ENCODE measurements at places on chromosomes 5 and 9.
A peak's percentile ranks its signal among the peaks of the same experiment; 100 is the strongest.

DNA sequence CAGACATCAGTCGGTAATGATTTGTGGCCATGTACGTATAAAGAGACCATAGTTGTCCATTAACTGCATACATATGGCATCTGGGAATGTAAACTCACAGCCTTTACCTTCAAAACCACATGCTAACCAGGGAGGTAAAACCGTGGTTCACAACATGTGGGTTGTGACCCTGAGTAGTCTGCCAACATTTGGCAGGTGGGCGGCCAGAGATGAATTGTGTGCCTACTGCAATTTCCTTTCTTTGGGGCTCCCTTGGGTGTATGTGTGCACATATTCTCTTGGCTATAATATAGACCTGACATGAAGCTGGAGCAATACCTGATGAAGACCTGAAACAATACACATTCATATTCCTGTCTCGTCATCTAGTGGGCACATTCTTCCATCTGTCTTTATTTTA is 396.0 kb downstream of the MLLT3 start:
- DNase-seq: no peak

- peak; percentile 50 for DNase-seq
These were observed 121.9 kb upstream of the GRHPR start for GRCh38 chr9:37300620-37301019.

DNA sequence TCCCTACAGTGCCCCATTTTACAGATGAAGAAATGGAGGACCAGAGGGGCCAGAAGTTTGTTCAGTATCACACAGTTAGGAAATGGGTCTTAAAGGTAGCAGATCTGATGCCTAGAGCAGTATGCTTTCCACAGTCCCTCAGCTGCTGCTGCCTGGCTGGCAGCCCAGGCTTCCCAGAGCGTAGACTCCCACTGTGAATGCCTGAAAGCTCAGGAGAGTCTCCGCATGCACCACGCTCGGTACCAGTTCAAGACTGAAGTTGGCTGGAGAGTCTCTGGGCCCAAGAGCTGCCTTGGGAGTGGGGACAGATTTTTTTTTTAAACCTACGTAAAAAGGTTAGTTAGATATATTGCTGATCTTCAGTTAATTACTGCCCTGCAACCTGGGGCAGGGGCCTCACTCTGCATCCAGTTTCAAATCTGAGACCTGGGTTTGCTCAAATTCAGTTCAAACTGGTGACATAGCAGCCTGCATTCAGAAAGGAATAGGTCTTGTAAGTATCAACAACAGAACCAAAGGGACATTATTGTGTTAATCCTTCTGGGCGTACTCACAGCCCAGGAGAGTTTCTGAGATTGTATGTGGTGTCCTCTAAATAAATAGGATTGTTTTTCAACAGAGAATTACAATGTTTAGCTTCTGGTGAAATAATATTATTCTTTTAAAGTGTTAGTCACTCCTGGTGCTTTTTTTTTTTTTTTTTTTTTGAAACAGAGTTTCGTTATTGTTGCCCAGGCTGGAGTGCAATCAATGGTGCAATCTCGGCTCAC is 8.3 kb downstream of the NANS start:
- peak; percentile 61 for DNase-seq

DNA sequence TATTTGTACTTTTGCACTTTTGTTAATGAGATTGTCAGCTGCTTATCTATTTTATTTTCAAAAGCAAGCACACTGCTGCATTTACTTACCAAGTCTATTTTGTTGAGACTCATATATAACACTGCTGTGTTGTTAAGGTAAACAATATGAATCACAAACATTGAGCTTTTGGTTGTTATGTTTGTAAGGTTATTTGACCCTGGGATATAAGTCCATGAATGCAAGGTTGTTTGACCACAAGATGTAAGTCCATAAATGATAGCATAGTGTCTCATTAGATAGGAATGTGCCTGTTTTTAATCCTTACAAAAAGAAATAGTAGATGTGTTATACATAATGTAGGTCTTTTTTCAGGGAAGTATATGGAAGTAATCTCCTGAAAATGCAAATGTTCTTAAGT is 845.9 kb downstream of the CDH9 start:
- DNase-seq: peak; percentile 0

DNA sequence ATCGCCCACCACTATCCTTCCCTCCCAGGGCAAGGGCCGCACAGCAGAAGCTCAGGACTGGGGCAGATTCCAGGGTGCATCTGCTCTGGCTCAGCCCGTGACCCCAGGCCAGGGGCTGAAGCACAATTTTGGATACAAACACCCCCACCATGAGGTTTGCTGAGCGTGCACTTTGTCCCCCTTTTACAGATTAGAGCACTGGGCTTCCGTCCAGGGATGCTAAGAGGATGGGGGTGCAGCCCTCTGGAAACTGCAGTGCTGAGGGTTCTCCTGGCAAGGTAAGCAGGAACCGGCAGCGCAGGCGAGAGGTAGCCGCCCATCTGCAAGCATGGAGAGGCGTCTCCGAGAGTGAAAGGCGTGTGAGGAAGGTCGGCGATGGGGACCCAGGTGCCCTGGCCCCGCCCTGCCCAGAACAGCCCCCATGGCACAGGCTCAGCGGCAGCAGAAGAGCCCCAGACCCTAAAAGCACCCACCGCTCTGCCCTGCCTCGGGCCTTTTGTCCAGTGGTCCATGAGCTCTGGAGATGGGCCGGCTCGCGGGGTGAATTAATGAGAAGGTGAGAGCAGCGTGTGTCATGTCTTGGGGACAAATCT is 54.5 kb upstream of the OLFM1 start:
- no peak for DNase-seq

DNA sequence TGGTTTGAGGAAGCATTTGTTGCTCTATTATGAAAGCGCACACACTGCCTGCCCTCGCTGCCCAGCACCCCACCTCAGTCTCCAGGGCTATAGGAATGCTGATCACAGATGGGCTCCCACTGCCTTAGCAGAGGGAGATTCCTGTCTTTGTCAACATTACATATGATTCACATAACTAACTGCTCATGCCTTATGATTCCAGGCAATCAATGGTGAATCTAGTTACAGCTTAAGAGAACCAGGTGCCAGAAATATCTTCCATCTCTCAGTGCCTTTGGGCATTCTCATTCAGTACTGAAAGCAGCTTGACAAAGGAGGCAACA is 458.9 kb upstream of the C9orf72 start:
- DNase-seq: peak; percentile 40

DNA sequence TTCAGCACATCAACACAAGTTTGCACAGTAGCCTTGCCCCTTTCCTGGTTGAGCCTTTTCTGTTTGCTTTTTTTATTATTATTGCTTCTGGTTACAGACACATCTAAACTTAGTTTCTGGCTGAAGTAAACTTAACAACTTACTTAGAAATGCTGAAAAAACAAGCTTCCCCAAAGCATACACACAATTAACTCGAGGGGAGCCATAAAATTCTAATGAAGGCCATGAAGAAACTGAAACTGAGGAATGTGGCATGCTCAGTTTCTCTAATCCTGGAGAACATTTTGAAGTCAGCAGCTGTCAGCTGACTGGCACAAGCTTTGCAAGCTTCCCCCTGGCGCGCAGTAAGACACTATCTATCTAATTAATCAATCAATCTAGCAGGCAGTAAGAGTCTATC is 3.7 kb downstream of the MYO10 start:
- DNase-seq: no peak

DNA sequence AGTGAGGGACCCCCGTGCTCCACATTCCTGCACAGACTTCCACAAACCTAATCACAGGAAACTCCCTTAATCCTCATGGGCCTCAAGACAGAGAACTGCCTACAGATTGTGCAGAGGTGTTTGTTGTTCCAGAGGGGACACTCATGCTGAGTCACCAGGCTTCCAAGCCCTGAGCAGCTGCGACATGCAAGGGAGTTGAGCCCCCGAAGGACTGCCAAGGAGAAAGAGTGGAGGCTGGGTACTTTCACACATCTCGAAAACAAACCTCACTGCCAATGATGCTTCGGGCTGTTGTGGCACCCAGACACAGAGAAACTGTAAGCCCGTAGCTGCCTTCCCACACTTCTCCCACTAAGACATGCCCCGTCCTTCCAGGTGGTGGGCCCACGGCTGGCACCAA is 480.8 kb downstream of the CDH12 start:
- DNase-seq: no peak

DNA sequence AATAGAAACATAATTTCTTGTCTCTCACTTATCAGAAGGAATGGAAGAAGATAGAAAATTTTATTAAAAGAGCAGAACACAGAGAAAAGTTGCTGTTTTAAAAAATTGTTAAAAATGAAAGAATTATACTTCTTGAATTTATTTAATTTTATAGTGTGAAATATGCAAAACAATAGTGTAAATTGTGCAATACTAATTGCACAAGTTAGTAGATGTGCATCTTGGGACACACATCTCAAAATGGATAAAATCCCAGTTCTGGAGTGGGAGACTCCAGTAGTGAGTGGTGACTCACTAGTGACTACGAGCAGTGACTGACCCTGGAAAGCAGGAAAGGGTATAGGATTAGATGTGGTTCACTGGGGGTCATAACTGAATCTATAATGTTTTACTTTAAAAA is 223.2 kb downstream of the MSX2 start:
- DNase-seq: no peak

GRCh38 chr5:10875201-10875768 is 114.3 kb upstream of the DAP start:
- peak; percentile 38 for DNase-seq

- no peak for DNase-seq
These were observed 124.1 kb upstream of the RETREG1 start for GRCh38 chr5:16740811-16741392.

DNA sequence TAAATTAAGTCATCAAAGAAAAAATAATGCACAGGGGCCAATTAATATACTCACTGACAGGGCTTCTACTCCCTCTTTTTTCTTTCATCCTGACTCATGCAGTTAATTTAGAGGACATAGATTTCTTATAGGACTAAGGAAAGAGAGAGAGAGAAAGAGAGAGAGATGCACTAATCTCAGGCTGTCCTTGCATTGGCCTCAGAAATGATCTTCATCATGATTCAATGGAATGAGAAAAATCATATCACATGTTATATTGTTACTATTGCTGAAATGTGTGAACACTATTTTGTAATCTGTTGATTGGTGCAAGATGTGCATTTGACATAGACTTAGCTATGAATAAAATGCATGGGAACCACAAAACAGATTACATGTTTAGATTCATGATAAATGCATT is 608.3 kb upstream of the NUDT12 start:
- DNase-seq: peak; percentile 42

GRCh38 chr5:157535042-157535865 is 40.3 kb downstream of the ADAM19 start:
- DNase-seq: peak; percentile 64

DNA sequence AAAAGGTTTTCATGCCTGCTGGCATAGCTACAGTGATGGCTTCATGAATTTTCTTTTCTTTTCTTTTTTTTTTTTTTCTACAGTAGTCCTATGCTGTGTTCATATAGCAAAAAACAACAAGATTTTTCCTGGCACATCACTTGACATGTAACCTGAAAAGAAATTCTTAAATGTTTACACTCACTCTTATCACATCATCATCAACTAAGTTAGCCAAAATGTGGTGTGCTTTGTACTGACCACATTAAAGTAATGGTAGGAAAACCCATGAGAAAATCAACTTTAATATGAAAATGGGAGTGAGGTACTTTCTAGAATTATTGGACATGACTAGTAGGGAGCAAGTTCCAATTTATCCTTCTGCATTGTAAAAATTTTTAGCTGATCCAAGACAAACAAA is 146.7 kb downstream of the SSBP2 start:
- no peak for DNase-seq

DNA sequence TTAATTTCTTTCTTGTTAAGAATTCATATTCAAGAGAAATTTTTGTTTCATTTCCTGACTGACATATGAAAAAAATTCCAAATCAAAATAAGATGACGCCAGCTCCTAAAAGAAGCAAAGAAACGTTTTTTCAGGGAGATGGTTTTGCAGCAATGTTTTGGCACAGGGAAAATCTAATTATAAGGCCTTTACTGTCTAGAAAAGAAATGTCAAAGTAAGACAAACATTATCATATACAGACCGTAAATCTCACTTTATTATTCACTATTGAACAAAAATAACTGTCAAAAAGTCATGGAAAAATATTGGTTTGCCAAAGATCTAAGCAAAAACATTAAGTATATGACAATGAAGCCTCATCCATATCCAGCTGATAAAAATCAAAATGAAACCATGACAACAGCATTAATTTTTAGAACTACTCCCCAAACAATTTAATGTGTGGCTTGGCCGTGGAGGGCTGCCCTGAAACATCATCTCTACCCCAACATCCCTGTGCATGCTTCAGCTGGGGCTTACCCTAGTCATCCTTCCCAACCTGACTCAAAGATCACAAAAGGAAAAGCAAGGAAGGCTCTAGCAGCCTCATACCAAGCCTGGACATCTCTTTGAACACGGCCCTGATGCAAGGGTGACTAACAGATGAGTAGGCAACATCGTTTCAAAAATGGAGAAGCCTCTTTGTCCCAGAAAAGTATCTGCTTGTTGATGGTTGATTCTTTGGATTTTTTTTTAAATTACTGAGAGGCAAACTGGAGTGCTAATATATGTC is 95.6 kb downstream of the ARSB start:
- DNase-seq: peak; percentile 37

DNA sequence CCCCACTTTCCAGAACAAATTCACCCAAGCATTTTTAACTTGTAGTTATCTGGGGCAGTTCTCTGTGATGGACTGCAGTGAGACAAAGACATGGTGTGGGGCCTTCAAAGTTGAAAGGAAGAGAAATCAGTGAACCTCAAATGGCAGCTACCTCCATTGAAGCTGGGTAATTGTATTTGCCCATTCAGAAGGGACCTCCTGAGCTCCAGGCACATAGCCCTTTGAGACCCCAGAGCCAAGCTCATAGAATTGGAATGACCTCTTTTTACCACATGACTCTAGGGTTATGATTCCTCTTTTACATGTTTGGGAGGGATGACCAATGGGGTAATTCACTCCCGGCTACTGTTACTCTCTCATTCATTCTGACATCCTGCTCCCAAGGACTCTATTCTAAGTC is 368.4 kb upstream of the ITGA1 start:
- DNase-seq: no peak

GRCh38 chr5:128763321-128763720 is 202.0 kb upstream of the SLC27A6 start:
- DNase-seq: no peak

GRCh38 chr5:6159832-6160430 is 218.4 kb downstream of the MED10 start:
- DNase-seq: no peak

GRCh38 chr9:2755285-2755684 is 38.0 kb downstream of the KCNV2 start:
- DNase-seq: no peak

DNA sequence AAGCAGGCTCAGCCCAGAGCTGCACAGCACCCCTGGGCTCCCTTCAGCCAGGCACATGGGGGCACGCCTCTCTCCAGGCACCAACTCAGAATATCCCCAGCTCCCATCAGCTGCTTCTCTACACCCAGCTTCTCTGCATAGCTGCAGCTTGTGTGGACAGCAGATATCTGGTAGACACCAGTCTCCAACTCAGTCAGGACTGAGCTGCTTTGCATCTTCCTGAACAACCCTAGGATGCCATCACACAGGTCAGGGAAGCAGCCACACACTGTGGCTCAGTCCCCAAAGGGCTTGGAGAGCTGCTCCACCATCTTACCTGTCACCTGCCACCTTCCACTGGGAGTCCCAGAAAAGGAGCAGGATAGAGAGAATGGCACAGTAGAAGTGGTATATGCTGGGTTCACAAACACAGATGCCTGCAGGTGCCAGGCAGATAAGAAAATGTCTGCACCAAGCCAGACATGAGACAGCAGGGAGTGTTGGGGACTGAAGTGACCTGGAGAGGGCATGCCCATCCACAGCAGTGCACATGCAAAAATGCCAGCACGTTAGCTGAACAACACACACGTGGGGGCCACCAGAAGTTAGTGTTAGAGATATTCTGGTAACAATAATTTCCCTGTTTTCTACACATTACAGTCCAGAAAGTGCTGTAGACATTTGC is 42.0 kb downstream of the THBS4 start:
- DNase-seq: no peak
